ENCODE measurements at places on chromosomes 16 and 17.

GRCh38 chr16:49858200-49859124, 2.5 kb upstream of the ZNF423 start:
- no peak for DNase-seq

- no peak for DNase-seq
Observed at GRCh38 chr16:84138824-84139627, 6.0 kb downstream of the HSDL1 start.

GRCh38 chr16:67872631-67873434, at the start of gene EDC4:
EDC4 (plus strand) TSS chr16:67873052; CDS start chr16:67873262, 210 bp downstream.
- peak; percentile 41 for DNase-seq

- DNase-seq: no peak
Observed at GRCh38 chr16:52470585-52470984, 76.4 kb downstream of the TOX3 start.

GRCh38 chr17:55347341-55347740, 74.3 kb downstream of the MMD start:
- DNase-seq: no peak

DNA sequence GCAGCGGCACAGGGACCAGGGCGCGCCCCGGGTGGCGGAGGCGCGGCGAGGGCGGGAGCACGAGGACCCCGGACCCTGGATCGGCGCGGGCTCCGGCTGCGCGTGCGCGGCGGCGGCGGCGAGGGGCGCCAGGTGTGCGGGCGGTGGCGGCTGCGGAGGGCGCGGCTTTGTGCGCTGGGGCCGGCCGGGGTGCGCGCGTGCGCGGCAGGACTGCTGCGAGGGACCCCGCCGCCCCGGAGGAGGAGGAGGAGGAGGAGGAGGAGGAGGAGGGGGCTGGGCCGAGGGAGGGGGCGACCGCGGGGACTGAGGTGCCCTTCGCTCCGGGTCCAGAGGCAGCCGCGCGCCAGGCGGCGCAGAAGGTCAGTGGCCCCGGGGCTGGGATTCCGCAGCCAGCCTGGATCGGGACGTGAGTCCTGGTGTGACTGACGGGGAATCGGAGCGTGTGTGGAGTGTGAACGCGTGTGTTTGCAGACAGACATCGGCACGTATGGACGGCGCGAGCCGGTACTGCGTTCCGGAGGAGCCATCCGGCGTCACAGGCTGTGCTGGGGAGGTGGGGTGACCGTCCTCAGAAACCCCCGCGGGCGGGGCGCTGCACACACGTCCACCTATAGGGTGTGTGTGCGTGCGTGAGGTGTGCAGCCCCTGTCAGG, 19.5 kb upstream of the RAP1GAP2 start:
- DNase-seq: no peak

DNA sequence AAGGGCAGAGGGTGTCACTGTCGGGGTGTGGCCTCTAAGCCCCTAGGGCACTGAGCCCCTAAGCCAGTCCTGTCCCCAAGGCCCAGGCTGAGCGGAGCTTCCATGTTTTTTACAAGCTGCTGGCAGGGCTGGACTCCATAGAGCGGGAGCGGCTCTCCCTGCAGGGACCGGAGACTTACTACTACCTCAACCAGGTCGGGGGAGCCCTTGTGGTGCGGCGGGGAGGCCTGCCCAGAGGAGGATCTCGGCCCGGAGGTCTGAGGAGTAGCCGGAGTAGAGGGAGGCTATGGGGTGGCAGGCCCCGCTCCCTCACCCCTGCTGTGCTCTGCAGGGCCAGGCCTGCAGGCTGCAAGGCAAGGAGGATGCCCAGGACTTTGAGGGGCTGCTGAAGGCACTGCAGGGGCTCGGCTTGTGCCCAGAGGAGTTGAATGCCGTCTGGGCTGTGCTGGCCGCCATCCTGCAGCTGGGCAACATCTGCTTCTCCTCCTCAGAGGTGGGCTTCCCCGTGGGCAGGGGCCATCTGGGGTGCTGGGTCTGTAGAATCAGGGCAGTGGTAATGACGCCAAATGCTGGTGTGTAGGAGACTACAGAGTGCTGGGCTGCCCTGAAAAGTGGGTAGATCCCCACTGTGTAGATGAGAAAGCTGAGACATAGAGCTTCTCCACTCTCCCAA, 4.9 kb downstream of the MYO15B start:
- DNase-seq: no peak

GRCh38 chr16:84663433-84664101, 15.3 kb downstream of the KLHL36 start:
- DNase-seq: no peak

DNA sequence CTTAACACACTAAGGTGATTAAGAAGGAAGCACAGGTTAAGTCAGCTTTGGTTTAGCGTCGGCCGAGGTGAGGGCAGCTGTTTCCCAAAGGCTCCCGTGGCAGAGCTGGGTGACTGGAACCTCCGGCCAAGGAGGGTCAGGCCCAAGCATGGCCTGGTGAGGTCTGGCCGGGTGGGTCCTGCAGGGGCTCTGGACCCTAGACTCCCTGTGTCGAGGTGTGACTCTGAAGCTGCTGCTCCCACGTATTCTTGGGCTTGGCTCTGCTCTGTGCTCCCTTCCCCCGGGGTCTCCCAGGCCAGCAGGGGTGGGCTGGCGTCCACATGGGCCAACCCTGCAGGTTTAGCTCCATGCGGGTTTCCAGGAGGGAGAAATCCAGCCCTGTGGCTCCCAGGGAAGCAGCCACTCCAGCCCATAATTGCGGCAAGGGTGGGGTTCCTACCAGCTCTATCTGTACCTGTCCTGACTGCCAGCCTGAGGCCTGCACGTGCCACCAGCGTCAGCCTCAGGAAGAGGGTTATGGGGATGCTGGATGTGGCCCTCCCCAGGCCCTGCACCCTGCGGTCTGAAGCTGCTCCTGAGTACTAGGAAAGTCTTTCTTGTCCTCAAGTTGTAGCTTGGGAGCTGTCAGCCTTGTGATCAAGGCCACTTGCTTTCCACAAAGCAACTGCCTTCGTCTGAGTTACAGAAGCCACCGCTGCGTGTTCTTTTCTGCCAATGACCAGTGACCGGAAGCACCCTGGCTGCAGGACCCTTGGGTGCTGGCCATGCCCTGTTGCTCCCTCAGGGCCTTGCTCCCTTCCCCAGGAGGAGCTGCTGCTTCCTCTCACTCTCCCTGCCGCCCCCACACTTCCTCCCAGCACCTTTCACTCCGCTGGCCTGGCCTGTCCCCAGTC, 4.8 kb downstream of the CDK5R1 start:
- no peak for DNase-seq

DNA sequence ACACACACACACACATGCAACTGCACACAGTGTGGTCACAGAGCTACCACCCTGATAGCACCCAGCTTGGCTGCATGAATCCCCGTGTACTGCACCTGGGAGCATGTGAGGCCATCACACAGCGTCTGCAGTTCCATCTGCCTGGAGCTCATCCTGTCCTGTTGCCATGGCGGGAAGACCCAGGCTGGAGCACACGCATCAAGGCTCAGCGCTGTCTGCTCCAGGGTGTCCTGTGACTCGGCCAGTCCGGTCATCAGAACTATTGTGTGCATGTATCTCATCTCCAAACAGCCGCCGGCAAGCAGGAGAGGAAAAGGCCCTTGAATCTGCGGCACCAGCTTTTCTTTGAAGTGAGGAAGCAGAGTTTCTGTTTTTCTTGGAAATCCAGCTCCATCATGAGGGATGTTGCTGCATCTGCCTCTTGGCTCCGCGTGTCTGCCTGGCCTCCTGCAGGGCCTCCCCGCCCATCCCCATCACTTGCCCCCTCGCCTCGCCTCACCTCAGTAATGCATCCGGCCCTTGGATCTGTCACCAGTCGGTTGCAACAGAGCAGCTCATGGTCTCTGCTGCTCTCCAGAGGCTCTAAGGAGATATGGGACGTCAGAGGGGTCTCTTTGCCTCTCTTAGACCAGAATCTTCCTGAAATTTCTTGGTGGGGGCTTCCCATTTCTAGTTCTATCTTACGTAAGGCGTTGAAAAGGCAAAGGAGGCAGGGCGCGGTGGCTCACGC, 23.7 kb downstream of the CACNG4 start:
- DNase-seq: no peak

DNA sequence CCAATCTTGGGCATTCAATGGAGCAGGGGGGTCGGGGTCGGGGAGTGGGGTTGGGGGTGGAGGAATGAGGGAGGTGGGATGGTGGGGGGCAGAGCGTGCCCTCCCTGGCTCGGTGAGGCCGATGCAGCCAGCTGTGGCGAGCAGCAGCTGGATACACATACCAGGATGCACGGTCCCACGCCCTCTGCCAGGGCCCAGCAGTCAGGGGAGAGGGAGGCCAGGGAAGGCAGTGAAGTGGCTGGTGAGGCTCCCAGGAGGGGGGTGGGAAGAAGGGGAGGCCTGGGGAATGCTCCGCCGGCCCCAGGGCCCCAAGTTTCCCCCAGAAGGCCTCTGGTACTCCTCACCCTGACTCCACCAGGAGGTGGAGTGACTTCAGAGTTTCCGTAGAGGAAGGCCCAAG, 77.6 kb upstream of the LHX1 start:
- no peak for DNase-seq

GRCh38 chr16:7217797-7218196, 114.8 kb upstream of the RBFOX1 start:
- DNase-seq: no peak

GRCh38 chr17:77822302-77823030, 136.0 kb upstream of the TNRC6C start:
- peak; percentile 78 for DNase-seq

- no peak for DNase-seq
Observed at GRCh38 chr16:46621934-46622676, 926 bp upstream of the SHCBP1 start.

DNA sequence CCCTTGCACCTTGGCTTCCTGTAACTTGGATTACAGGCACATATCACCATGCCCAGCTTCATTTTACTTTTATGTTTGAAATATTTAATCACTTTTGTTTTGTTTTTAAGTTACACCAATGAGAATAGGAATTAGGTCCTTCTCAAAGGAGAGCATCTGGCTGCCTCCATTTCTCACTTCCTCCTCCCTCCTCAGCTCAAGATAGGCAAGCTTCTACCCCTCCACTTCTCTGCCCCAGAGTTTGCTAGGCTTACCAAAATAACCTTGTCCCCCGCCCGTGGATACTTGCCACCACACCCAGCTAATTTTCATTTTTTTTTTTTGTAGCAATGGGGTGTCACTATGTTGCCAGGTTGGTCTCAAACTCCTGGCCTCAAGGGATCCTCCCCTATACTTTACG, 17.9 kb downstream of the GABARAPL2 start:
- no peak for DNase-seq

- DNase-seq: no peak
Observed at GRCh38 chr17:6548578-6549330, 7.6 kb downstream of the PITPNM3 start.

DNA sequence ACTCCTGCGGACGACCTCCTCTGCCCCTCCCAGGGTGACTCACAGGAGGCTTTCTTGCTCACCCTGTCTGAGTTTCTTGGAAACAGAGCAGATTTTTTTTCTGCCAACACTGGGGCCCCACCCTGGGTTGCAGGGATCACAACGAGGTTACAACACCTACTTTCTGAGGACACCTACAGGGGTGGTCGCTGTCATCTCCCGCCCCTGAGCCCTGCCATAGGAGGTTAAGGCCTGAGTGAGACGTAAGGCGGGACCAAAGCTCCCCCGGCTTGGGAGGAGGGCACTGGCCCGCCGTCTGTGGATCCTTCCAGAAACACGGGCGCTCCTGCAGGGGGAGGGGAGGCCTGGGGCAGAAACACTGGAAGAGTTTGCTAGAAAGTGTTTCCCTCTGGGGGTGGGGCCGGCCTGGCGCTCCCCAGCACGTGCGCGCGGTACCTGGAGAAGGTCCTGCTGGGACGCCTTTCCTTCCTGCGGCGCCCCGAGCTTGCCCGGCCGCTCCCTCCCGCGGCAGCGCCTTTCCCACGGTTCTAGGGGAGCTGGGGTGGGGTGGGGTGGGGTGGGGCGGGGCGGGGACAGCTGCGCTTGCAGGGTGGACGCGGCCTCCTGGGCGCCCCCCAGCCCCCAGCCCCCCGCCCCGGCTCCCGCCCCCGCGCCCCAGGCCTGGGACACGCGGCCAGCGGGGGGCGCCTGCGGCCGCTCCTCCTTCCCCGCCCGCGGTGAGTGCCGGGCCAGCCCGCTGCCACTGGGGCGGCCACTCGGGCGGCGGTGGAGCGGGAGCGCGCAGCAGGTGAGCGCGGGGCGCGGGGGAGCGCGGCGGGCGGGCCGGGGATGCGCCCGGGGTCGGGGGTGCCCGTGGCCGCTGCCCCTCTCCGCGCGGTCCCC, 20.7 kb upstream of the ADCY7 start:
- DNase-seq: no peak

DNA sequence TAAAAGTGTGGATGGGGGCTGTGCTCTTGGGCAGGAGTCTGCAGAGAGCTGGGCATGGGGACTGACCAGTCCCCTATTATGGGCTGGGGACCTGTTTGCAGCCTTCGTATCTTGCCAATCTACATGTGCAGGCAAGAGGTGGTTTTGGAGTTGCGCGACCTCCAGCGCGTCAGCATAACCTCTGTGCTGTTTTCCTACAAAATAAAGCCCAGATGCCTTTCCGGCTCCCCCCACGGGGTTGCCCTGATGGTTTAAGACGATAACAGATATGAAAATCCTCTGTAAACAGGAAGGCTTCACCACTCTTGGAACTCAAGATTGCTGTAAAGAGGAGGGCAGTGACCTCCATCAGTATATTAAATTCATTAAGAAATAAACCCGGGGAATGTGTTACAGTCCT, 16.5 kb upstream of the SPPL2C start:
- no peak for DNase-seq

Data from ascending aorta (tissue), 2 donors.